ENCODE measurements at places on chromosomes 7 and 10.

- no peak for DNase-seq
These were observed 107.3 kb upstream of the KDM7A start for GRCh38 chr7:140284062-140284461.

DNA sequence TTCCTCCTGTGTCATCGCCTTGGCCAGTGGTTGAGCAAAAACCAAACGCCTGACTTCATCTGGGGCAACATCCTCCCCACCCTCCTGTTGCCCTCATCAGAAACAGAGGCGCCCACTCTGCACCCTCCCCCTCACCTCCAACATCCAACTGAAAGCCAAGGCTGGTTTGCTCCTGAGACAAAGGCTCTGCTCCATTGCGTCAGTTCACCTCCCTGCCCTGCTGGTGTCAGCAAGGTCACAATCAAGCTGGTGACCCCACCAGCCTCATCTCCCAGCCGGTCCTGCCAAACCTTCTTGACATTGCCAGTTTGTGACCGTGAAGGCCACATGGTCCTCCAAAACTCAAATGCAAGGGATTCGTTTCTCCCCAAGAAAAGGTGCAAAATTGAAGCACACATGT, 131.7 kb upstream of the ADAM12 start:
- DNase-seq = no peak

DNA sequence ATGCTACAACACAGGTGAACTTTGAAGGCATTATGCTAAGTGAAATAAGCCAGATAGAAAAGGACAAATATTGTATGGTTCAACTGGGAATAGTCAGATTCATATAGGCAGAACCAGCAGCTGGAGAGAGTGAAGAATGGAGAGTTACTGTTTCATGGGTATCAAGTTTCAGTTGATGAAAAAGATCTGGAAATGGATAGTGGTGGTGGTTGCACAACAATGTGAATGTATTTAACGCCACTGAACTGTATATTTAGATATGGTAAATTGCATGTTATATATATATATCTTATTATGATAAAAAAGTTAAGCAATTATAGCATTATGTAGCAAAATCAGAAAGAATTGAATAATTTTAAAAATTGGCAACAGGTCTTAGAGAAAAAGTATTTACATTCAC, 3.9 kb downstream of the LMBR1 start:
- no peak for DNase-seq

GRCh38 chr7:80635533-80635932, 2.9 kb upstream of the CD36 start:
- DNase-seq = no peak

- DNase-seq = no peak
These were observed 535.0 kb upstream of the NRP1 start for GRCh38 chr10:33869481-33869880.

DNA sequence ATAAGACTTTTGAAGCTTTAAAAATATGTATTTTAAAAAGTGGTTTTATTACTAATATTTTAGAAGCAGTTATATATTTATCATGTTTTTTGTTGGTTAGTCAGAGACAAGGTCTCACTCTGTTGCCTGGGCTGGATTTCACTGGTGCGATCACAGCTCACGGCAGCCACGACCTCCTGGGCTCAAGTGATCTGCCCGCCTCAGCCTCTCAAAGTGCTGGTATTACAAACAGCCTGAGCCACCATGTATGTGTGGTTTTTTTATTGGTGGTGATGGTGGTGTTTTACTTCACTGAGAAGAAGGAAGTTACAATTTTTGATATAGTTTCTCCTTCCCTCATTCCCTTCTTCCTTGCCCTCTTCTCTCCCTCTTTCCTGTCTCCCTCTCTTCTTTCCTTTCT, 13.4 kb downstream of the NHLRC2 start:
- DNase-seq = no peak

- no peak for DNase-seq
These were observed 1123.5 kb upstream of the LRRN3 start for GRCh38 chr7:109967406-109967805.

GRCh38 chr7:15972862-15973275, 286.4 kb upstream of the MEOX2 start:
- no peak for DNase-seq

DNA sequence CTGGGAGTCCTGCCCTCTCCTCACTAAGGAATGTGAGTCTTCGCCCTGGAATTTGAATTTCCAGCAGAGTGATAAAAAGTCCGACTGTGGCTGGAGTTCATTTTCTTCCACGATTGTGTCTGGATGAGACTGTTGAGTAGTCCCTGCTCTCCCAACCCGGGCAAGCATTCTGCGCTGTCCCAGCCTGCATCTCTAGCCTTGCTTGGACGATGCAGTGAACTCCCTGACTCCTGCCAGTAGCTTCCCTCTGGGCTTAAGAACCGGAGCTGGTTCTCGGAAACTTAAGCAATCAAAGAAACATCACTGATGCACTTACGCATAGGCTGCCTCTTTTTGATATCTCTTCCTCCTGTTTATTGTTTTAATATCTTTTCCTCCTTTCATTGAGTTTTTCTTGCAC, 116.0 kb upstream of the FZD8 start:
- no peak for DNase-seq

Measured in smooth muscle cell of the brain vasculature (primary cell).